Posterior cingulate gyrus (tissue), 11 donors: ENCODE measurements at places on chromosomes 4 and X.

DNA sequence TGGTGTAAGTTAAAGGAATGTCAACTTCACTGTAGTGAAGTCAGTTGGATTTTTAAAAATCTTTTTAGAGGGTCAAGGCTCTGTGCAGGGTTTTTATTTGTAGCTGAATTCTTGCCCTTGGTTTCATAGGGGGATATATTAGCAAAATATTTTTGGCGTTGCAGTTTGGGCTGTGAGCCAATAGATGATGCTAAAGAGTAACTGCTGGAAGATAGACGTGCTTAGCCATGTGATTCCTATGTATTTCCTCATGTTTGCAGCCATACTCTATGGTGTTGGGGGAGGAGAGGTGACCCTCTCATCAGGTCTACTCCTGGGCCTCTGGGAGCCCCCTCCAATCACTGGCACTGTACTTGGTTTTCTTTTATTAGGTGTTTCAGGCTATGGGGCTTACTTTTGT lies 246.7 kb upstream of the ARHGAP24 start:
- DNase-seq: no peak

GRCh38 chr4:152165846-152166245 lies 370.0 kb downstream of the FBXW7 start:
- DNase-seq: no peak

DNA sequence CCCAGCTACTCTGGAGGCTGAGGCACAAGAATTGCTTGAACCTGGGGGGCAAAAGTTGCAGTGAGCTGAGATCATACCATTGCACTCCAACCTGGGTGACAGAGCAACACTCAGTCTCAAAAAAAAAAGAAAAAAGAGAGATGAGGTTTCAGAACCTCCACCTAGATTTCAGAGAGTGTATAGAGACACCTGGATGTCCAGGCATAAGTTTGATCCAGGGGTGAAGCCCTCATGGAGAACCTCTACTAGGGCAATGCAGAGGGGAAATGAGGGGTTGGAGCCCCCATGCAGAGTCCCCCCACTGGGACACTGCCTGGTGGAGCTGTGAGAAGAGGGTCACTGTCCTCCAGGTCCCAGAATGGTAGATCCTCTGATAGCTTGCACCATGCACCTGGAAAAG lies 92.8 kb upstream of the HSD17B10 start:
- no peak for DNase-seq

- no peak for DNase-seq
Measured at GRCh38 chr4:84894621-84895020, 71.9 kb downstream of the WDFY3 start.
